ENCODE measurements at places on chromosomes 7 and 10.

DNA sequence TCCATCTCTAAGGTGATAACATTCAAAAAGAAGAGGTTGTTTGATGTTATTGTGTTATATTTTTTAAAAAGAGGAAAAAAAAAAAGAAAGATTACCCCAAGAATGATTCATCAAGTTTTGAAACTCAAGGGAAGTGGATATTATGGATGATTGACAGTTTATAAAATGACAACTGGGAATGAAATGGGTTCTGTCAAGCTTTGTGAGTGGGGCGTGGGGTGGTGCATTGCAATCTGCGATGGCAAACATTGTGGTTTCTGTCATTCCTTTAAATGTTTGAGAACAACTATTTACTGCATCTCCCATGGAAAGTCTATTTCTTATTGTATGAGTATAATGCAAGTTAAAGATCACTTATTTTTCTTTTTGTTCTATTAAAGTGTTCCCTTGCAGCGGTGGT is 297.0 kb downstream of the CCDC3 start:
- no peak for DNase-seq

GRCh38 chr10:65945061-65945460 is 980.8 kb upstream of the LRRTM3 start:
- no peak for DNase-seq

- DNase-seq, result no peak
Measured at GRCh38 chr7:69095649-69096048, 502.6 kb upstream of the AUTS2 start.

DNA sequence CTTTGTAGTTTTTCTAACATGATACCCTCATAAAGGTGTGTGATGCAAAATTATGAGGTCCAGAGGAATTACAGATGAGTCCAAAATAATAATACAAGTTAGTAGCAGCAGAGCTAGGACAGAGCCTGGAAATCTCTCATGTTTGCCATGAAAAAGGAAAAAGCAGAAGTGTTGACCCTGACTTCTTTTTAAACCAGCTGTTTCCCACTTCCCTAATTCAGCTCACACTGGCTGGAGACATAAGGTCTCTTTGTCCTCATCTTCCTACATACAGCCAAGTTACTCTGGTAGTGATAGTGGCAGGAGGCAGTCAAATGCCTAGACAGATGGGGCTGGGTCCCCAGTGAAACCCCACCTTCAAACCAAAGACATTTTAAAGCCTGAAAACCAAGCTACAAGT is 269.2 kb downstream of the C7orf25 start:
- DNase-seq, result no peak

- DNase-seq, result no peak
Measured at GRCh38 chr7:133724148-133724547, 403.0 kb upstream of the LRGUK start.
